ENCODE measurements at places on chromosomes 5 and 9.

DNA sequence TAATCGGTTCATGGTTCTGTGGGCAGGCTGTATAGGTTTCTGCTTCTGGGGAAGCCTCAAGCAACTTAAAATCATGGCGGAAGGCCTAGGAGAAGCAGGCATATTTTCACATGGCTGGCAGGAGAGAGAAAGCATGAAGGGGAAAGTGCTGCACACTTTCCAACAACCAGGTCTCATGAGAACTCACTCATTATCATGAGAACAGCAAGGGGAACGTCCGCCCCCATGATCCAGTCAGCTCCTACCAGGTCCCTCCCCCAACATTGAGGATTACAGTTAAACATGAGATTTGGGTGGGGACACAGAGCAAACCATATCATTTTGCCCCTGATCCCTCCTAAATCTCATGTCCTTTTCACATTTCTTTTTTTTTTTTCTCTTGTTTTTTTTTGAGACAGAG is 82.1 kb downstream of the EHMT1 start:
- DNase-seq, result no peak

GRCh38 chr9:5516453-5517220 is 6.3 kb downstream of the PDCD1LG2 start:
- DNase-seq, result no peak

DNA sequence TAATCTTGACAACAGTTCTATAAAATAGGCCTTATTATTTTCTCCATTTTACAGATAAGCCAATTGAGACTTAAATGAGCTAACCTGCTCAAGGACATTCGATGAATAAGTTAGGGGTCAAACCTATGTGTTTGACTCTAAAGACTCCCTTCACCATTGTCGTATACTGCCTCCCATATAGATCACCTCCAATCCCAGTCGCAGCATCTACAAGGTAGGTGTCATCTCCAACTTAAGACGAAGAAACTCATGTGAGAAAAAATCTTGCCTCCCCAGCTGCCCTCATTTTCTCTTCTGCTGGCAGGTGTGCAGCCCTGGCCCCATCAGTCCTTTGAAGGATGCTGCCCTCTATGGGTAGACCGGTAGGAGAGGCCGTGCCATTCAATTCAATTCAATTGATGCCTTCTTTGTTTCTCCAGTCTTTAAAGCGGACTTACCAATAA is 75.2 kb upstream of the SMARCA2 start:
- peak; percentile 84 for DNase-seq

DNA sequence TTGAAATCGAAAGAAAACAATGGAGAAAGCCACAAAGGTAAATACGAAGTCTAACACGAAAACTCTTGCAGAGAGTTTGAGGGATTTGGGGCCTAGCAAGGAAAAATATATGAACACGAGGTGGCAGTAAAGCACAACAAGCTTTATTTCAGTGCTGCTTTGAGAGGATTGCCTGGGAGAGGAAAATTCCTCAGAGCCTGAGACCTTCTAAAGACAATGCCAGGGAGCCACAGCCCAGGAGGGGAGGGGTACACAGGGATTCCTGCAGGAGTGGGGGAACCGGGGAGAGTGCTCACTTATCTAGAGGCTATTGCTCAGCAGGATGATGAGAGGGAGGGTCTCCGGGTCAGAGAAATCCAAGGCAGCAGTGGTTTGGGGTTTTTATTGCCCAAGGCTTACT is 134.9 kb upstream of the ADCY2 start:
- DNase-seq, result peak; percentile 36

GRCh38 chr5:33470544-33470943 is 29.8 kb downstream of the TARS1 start:
- no peak for DNase-seq

- peak; percentile 53 for DNase-seq
Measured at GRCh38 chr9:136107155-136107952, 11.3 kb downstream of the TMEM250 start.

- DNase-seq, result no peak
Measured at GRCh38 chr9:80619356-80619755, 1047.6 kb downstream of the TLE4 start.

- no peak for DNase-seq
Measured at GRCh38 chr9:27719711-27720110, 146.4 kb upstream of the C9orf72 start.

GRCh38 chr5:125120012-125120411 is 373.6 kb upstream of the ZNF608 start:
- DNase-seq, result no peak

GRCh38 chr5:129377504-129377903 is 82.6 kb upstream of the ADAMTS19 start:
- DNase-seq, result peak; percentile 54
